Stimulated activated CD4-positive, alpha-beta T cell treated with anti-CD3 and anti-CD28 coated beads, Interleukin-1b, Interleukin-23, amount 100 ng/mL, for 24 hours (primary cell): ENCODE measurements at places on chromosomes 3 and 15.

GRCh38 chr15:94417501-94418293 is 186.3 kb downstream of the MCTP2 start:
- DNase-seq: no peak

DNA sequence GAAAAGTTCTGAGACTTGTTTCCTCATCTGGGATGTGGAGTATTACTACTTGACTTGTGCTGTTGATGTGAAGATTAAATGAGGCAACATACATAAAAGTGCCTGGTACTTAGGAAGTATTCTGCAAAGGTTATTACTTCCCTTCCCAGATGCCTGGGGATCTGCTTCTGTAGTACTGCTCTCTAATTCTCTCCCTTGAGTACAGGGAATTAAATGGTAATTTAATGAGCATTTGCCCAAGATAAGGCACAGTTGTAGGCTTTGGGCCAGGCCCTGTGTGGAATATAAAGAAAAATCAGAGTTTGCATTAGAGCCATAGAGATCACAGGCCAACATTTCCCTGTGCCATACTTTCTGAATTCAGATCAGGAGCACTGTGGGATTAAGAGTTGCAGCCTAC is 84.4 kb downstream of the LARS2 start:
- DNase-seq: no peak

DNA sequence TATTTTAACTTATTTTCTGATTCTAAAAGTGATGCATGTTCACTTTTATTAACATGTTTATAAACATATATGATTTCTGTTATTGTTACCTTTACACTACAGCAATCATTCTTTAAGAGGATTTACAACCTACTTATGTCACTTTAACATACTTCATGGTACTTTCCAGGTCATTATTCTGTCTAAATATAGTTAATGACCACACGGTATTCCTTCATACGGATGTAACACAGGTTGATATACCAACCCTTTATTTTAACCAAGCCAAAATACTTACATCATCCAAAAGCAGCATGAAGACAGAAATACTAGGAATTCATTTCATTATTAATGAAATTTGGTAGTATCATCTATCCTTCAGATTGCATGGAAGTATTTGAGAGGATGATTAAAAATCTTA is 18.6 kb downstream of the PIK3R4 start:
- no peak for DNase-seq

DNA sequence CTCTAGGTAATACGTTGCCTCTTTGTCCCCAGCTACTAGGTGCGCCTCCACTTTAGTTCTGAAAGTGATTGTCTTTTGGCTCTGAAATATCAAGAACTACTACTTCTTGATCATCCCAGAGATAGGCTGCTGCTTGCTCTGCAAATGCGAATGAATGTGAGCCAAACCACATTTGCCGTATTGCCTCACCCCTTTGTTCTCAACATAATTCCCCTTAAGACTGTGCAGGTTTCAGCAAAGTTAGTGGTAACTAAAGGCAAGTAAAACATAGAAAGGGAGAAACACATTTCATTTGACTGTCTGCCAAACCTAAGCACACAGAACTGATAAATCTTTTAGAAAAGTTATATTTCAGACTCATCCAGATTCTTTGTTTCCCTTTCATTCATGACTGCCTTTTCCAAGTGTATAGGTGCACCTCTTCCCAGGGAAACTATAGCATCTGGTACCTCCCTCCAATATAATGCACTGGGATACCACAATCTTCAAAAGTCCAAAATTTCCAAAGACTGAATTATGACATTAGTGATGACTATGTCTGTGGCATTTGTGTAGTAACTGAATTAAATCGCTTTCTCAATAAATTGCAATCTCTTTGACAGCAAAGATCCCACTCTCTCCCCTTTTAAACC is 720.6 kb upstream of the CBLB start:
- DNase-seq: no peak

- no peak for DNase-seq
Measured at GRCh38 chr3:52787672-52788625, 6.6 kb upstream of the ITIH3 start.

GRCh38 chr3:122403489-122403888 is 12.4 kb downstream of the WDR5B start:
- no peak for DNase-seq

GRCh38 chr3:191070762-191071403 is 128.2 kb upstream of the OSTN start:
- DNase-seq: no peak

DNA sequence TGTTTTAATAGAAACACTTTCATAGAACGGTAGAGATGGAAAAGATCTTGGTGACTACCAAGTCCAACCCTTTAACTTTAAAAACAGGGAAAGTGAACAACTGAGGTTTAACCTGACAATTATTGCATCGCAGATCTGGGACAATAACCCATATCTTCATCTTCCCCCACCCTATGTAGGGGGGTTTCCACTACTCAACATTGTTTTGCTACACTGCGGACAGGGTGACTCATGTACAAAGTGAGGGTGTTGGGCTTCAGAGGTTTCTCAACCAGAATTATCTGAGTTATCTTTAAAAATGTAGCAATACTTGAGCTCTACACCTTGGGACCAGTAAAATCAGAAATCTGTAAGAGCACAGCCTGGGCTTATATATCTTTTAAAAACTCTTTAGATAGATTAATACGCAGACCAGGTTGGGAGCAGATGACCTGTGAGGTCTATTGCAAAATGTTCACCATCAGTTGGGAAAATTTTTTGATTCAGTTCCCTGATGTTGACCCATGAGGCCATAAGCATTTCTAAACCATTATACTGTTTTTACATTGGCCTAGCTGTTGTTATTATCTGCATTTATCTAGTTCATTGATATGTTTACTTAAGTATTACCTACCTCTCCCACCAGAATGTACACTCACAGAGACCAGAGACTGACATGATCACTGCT is 103.6 kb upstream of the ICE2 start:
- DNase-seq: no peak

DNA sequence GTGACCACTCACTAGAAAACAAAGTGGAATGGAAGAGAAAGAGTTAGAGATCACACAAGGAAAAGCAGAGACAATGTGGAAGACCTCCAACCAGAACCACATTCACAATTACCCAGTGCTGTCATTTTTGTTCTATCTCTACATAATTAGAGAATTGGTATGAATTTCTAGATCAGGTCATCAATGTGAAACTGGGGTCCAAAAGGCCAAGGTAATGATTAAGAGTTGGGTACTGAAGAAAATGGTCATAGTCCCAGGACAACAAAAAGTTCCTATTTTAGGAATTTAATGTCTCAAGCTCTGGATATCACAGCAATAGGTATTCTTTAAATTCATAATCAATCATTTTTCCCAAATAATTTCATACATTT is 84.7 kb upstream of the PPIB start:
- DNase-seq: no peak

GRCh38 chr3:55476515-55476914 is 10.6 kb downstream of the WNT5A start:
- DNase-seq: no peak

GRCh38 chr15:84949845-84950569 is 31.6 kb upstream of the PDE8A start:
- DNase-seq: no peak

- DNase-seq: no peak
Measured at GRCh38 chr3:176523114-176523513, 674.2 kb downstream of the TBL1XR1 start.

- DNase-seq: no peak
Measured at GRCh38 chr3:70531063-70531657, 218.7 kb upstream of the MDFIC2 start.

DNA sequence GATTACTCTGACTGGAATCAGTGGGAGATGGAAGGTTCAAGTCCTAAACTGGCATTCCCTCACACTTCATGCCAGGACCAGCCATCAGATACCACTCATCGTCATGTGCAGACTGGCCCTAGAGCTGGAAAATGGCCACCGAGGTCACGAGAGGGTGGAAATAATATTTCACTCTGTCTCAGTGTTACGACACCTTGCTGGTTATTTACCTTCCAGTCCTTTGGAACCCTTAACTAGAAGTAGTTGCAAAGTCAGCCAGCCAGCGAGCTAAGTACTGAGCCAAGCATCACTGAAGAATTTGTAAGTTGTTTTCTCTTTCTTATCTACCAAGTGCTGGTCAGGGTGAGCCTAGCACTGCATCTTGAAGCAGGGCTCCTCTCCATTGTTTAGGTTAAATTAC is 309.9 kb upstream of the RASGRP1 start:
- DNase-seq: no peak

- no peak for DNase-seq
Measured at GRCh38 chr3:188832146-188832545, 339.6 kb upstream of the TPRG1 start.

GRCh38 chr3:197750396-197750831 is 731 bp downstream of the FYTTD1 start:
- DNase-seq: no peak

DNA sequence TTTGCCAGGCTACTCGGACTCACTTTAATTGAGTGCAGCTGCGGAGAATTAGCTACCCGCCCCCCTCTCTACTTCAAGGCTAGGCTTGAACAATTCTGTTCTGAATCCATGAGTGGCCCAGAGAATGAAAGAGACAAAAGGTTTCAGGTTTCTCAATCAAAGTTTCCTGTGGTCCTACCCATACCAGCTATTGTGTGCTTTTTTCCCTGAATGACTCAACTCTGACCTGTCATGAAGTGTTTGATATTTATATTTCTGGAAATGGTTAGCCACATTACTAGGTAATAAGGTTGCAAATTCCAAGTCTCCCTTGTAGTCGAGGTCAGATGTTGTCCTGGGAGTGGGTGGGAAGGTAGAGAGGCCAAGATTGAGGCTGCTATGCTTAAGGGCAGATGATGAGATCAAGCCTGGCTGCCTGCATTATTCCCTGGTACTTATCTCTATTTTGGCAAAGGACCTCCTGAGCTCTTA is 392.7 kb upstream of the TBL1XR1 start:
- DNase-seq: no peak

- DNase-seq: no peak
Measured at GRCh38 chr3:126851934-126852333, 131.0 kb upstream of the PLXNA1 start.

DNA sequence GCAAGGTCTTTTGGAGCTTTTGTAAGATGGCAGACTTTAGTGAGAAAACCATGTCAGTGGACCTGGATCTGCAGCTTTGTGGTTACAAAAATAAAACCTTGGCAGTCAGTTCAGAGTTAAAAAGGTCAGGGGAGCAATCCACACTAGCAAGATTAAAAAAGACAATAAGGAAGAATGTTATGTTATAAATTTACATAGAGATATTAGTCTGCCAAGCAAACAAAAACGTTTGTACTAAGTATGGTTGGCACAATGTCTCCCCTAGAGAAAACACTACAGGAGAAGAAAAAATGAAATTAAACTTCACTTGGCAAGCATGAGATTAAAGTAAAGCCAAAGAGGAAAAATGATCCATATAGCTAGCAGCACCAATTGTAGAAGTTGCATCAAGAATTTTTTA is 205.0 kb downstream of the LSAMP start:
- DNase-seq: no peak

DNA sequence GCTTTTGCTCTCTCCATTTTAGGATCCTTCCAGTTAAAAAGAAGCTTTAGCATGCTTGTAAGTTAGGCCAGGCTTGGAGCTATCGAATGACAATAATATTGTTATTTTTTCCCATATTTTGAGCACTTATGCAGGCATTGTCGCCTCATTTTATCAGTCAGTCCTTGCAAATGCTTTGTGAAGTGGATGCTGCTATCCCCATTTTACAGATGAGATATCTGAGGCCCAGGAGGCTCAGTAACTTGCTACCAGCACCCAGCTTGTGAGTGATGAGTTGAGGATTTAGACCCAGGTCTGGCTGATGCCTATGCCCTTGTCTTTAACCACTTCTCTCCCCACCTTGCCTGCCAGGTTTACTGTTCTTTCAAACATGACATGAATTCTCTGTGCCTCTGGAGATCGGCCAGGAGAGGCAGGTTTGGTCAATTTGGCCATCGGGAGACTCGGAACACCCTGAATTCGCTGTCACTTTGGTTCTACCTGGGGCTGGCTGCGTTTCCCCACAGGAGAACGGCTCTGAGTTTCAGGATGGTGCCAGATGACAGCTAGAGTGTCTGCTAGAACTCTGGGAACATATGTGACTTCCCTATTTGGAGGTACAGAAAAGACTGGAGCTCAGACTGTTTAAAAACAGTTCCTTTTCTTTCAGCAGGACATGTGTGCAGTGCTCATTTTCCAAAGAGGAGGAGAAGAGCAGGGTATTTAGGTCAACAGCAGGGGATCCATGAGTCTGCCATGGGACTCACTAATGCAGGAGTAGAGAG is 25.5 kb upstream of the ZNF710 start:
- DNase-seq: no peak

- DNase-seq: no peak
Measured at GRCh38 chr15:99167640-99168039, 62.8 kb downstream of the SYNM start.

DNA sequence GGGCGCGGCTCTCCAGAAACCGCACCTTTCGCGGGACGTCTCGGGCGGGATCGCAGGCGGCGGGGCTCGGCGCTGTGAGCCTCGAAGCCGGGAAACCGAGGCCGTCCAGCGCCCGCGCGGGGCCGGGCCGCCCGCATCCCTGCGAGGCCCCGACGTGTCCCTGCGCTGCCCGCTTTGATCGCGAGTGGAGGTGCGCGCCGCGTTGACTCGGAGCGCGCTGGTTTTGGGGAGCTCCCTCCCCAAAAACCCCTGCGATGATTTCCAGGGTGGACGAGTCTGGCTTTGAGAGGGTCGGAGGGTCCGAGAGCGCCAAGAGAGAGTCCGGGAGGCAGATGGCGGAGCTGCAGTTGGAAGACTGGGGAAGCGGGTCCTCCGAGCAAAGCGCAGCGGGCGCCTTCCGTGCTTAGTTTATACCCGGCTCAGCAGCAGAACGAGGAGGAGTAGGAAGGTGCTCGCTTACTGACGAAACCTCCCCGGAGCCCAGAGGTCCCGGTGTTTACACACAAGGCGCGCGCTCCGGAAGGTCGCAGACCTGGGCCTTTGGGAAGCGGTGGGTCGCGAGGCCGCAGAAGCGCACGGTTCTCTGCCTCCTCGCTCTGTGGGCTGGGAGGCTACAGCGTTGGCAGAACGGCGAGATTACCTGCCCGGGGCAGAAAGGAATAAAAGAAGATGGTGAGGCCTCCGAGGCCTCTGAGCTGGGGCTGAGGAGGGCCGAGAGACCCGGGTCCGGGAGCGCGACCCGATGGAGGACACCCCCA is 687 bp downstream of the ALDH1A3 start:
- no peak for DNase-seq

DNA sequence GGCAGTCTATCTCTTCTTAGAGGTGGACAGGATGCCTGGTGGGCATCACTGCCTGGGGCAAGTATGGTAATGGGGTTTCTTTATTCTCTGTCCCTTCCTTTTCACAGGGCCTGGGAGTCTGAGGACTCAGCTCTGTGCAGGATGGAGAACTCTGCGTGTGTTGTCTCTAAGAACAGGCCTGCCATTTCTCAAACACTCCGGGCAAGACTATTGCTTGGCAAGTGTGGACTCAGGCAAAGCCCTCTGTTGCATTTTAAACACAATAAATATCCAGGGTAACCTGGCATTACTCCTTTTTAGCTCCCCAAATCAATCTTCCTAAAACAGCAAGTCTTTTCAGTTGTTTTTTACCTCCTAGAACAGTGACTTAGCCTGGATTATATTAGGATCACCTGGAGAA is 185.1 kb upstream of the ROPN1 start:
- no peak for DNase-seq

GRCh38 chr3:55626279-55626665 is 139.2 kb upstream of the WNT5A start:
- no peak for DNase-seq
